ENCODE measurements at places on chromosomes 7 and 10.
A peak's percentile ranks its signal among the peaks of the same experiment; 100 is the strongest.

DNA sequence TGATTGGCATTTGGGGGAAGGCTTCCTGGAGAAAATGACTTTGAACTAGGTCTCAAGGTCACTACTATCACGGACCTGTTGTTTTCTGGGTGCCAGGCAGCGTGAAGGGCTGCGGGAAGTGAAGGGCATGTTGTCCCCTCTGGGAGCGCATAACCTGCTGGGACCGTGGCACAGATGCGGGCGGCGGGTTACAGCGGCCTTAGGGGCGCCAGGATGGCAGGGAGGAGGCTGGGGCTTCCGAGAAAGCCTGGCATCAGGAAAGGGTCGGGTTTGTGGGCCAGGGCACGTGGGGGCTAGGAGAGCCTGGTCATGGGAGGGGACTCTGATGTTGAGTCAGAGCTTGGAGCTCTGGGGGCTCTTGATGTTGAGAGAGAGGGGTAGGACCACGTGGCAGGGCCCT is 6.1 kb downstream of the SLC4A2 start:
- DNase-seq: no peak

- no peak for DNase-seq
Observed at GRCh38 chr10:114301177-114301576, 62.1 kb downstream of the VWA2 start.

DNA sequence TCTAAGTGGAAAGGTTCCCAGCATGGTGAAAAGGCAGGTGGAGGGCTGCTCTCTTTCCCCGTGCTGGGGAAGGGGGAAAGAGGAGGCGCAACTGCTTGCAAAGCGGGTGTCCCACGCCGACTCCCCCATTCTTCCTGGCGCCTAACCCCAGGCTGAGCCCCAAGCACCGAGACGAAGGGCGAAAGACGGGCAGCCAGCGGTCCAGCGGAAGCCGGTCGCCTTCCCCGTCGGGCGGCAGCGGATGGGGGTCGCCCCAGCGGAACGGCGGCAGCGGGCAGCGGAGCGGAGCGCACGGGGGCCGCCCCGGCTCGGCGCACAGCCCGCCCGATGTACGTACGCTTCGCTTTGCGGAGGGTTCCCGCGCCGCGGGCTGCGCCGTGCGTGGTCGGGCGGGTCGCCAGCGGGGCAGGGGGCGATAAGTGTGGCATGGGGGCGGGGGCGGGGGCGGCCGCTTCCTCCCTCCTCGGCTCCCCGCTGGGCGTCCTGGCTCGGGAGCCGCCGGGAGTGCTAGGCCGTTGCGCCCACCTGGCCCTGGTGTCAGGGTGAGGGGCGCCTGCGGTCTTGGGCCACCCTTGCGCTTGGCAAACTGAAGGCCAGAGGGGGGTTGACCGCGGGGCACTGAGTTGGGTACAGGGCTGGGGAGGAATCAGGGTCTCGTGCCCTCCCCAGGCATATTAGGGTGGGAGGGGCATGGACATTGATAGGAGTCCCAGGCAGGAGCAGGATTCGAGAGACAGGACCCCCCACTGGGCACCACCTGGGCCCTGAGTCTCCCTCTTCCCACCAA is 35.2 kb upstream of the HSPB1 start:
- DNase-seq: no peak

DNA sequence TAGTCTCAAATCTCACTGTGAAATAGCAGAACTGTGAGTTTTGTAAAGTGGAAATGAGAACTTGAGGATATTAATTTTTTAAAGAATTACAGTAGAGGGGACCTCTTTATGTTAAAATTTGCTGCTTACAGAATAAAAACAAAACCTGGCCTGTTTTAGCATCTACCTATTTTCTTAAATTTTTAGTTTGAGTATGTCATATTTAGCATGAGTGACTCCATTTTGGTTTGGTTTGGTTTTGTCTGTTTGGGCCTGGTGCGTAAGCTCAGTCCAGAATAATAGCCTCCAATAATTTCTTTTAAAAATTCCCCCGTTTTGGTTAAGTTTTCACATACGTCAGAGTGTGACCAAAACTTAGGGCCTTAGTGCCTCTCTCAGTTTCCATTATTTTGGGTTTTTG is 152.0 kb upstream of the ZNF92 start:
- no peak for DNase-seq

DNA sequence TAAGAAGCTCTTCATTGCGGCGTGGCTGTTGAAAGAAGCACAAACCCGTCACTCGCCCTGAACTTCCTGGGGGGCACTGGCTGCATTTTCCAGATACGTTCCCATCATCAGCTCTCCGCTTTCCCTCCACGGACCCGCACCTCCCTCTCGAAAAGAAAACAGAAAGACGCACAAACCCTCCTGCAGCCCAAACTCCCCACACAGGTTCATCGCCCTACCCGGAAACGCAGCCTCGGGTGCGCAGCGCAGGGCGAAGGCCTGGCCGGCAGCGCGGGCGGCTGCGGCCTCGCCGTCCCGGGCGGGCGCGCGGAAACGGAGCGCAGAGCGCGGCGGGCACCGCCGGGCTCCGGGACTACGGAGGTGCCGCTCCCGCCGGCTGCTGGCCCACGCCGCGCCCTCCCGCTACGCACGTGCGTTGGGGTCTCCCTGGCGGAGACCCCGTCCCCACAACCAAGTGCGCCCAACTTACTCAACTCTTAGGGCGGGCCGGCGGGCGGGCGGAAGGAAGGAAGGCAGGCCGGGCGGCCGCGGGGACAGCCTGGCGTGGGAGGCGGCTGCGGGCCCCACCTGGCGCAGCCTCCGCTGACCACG is 822 bp downstream of the ZNF800 start:
- no peak for DNase-seq

GRCh38 chr7:27771111-27771510 is 31.1 kb downstream of the TAX1BP1 start:
- no peak for DNase-seq

DNA sequence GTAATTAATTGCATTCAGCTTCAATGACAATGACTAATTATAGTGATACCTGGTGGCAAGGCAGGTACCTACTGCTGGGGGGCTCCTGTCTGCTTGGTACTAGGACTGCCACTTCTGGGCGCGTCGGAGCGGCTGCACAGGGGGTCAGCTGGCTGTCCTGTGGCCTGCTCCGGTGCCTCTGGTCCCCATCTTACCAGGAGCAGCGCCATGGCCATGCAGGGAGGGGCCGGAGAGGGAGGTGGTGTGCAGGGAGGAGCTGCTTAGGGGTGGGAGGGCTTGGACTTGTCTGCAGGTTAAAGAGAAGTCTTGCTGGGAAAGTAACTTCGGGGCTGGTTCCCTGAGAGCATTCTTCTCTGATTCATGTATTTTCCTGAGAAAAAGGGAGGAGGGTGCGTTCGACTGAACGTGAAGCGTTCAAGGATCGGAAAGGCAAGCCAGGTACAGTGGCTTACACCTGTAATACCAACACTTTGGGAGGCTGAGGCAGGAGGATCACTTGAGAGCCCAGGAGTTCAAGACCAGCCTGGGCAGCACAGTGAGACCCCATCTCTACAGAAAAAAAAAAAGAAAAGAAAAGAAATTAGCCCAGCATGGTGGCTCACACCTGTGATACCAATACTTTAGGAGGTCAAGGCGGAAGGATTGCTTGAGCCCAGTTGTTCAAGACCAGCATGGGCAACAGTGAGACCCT is 15.4 kb downstream of the CUX1 start:
- DNase-seq: no peak

DNA sequence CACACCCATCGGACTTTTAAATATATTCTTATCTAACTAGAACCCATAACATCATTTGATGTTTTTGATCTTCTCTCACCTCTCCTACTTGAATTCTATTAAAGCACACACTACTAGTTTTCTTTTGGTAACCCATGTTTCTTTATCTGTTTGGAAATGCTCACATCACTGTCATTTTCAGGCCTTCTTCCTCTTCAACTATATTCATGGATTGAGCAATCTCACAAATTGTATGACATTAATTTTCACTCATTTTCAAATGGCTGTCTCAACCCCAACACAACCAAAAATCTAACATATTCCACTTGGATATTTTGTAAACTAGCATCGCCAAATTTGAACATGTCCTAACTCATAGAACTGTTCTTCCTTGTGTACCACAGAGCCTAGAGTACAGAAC is 488.0 kb upstream of the SEMA3A start:
- DNase-seq: no peak

DNA sequence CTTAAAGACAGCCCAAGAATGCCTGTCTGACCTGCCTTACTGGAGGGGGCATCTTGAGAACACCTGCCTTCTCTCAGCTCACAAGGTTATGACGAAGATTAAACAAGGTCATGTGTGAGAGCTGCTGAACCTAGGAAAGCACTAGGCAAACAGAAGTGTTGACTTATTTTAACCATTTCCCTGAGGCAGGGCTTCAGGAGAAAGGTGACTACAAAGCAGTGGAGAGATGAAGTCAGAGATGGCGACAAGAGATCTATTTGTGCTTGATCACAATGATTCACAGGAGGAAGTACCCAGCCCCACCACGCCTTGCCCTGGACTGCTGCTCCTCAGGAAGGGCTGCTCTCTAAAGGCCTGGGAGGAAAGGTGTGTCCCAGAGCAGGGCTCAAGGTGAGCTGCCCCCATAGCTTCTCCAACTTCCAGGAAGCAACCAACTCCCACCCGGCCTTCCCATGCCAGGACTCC is 27.8 kb downstream of the STN1 start:
- no peak for DNase-seq

DNA sequence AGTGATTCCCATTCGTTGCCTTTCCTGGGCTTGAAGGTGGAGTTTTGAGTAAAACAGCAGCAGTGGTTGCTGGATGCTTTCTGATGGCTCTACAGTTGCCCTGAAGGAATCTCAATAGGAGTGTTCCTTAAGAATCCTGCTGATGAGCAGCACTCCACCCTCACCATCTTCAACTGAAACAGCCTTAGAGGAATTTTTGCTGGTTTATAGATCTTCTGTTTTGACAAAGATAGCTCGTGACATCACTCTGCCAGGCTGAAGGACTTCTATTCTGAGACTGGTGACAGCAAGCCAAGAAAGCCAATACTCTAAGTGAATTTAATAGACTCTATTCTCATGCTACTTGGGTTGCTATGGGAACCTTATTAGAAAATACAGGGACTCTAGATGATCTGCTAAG is 1014.7 kb downstream of the NRG3 start:
- peak; percentile 37 for DNase-seq

DNA sequence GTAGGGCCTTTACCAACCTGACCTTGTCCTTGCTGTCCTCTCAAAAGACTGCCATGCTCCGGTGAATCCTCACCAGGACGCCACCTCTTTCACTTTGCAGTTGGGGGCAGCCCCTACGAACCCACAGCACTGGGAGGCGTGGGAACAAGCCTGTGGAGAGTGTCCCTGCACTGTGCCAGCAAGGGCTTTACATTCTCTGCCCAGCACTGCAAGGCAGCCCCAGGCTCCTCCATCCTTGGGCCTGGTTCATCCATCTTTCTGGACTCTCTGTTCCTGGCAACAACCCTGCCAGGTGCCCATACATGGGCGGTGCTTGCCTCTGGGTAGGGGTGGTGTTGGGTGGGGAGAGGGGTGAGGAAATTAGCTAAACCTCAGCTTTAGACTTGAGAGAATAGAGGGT is 1.4 kb downstream of the CHAT start:
- DNase-seq: no peak

GRCh38 chr7:102821994-102822747 is 73.4 kb downstream of the FAM185A start:
- no peak for DNase-seq

- DNase-seq: no peak
Observed at GRCh38 chr7:118863966-118864365, 639.5 kb downstream of the ANKRD7 start.

GRCh38 chr10:50325449-50326171 is 74.3 kb upstream of the ASAH2 start:
- peak; percentile 24 for DNase-seq

GRCh38 chr7:90747516-90747915 is 151.4 kb downstream of the CDK14 start:
- DNase-seq: no peak

DNA sequence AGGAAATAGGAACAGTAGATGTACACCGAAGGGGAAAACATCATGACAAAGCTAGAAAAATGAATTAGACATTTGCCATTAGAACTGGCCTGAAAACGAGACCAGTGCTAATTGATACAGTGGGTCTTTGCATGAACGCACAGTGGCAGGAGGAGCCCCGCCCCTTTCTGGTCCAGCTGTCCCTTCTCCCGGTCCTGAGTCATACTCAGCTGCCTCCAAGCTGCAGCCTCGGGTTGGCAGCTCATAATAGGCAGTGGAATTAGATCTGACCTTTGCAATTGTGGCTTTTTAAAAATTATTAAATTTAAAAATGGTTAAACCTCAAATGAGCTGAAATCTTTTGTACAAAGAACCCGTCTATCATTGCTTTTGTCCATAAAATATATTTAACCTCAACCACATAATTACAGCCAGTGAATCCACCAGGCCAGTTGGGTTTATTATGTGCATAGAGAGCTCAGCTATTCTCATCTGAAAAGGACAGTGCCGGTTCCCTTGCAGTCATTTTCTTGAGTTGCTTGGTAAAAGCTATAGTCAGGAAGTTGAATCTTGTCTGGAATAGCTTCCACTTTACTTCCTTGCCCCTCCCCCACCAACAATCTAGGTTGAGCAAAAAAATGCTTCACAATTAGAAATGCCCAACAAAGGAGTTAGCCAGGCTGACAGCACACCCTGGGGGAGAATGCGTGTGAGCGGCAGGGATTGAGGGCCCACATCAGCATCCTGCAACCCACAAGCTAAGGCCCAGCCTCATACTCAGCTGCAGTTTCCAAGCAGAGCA is 147.1 kb downstream of the BUB3 start:
- DNase-seq: peak; percentile 93

DNA sequence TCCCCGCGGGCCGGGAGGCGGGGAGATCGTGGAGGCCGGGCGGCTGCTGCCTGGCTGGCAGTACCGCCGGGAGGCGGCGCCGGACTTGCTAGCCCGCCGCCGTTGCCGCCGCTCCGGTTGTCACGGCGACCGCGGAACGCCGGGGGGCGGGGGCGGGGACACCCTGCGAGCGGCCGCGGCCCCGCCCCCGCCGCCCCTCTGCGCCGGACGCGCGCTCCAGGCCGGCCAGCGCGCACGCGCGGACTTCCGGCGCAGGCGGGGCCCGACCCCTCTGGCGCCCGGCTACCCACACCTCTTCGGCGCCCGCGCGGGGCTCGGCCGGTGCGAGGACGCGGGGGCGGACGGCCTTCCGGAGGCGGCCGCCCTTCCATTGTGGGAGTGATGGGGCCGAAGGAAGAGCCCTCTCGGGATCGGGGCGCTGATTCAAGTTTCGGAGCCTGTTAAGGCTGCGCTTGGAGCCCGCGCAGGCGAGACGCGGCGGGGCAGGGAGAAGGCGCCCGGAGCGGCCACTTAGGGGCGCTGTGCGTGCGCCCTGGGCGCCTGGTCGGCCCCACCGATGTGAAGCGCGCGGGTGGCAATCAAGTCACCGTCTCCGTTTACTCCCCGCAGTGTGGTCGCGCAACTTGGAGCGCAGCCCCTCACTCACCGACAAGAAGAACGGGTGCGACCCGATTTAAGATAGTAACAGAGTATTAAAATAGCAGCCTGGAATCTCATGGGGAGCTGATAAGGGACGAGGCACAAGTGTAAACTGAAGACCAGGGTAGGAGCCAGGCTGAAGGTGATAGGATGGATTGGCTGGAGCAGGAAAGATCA is 449 bp upstream of the DPY19L1 start:
- DNase-seq: peak; percentile 94

GRCh38 chr10:32125023-32125422 is 68.8 kb upstream of the KIF5B start:
- peak; percentile 95 for DNase-seq

GRCh38 chr7:105027176-105027853 is 13.3 kb downstream of the KMT2E start:
- no peak for DNase-seq

- no peak for DNase-seq
Observed at GRCh38 chr7:35553519-35553918, 141.4 kb downstream of the HERPUD2 start.
